ENCODE measurements at places on chromosomes 1 and 21.

DNA sequence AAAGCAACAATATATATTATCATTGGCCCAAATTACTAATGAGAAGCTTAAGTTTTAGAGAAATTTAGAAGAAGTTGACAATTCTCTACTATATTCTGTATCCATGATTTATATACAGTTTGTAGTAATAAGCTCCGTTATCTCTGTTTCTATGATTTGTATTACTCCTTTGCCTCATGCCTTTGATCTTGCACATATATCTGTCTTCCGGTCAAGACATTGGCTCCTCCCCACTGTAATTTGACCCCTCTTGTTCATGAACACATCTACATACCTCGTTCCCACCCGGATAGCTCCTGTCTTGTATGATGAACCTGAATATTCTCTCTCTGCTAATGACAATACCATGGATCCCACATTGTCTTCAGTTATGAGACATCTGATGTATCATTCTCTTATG lies 581.0 kb upstream of the RGS18 start:
- no peaks in the 10 kb centered on the region for H3K4me1 ChIP-seq
- DNase-seq: no peak

GRCh38 chr1:50502147-50502546 lies 78.9 kb upstream of the DMRTA2 start:
- no peaks in the 10 kb centered on the region for H3K36me3 ChIP-seq
- DNase-seq: no peak
- no peak overlapping the region for H3K27ac ChIP-seq
- H3K4me1 ChIP-seq: no peaks in the 10 kb centered on the region
- H3K27me3 ChIP-seq: no peaks in the 10 kb centered on the region

- H3K4me1 ChIP-seq: no peaks in the 10 kb centered on the region
- no peaks in the 10 kb centered on the region for H3K27me3 ChIP-seq
- H3K36me3 ChIP-seq: no peaks in the 10 kb centered on the region
- H3K4me3 ChIP-seq: no peak overlapping the region
- no peak overlapping the region for H3K27ac ChIP-seq
- no peak for DNase-seq
Observed at GRCh38 chr1:157119448-157119847, 18.7 kb downstream of the ETV3 start.

- H3K4me3 ChIP-seq: no peak overlapping the region
- no peaks in the 10 kb centered on the region for H3K27me3 ChIP-seq
- no peaks in the 10 kb centered on the region for H3K36me3 ChIP-seq
- H3K27ac ChIP-seq: no peak overlapping the region
Observed at GRCh38 chr1:197763307-197763706, 12.0 kb downstream of the DENND1B start.

GRCh38 chr1:53089478-53090226 lies 27.6 kb downstream of the PODN start:
- DNase-seq: no peak
- H3K36me3 ChIP-seq: no peaks in the 10 kb centered on the region
- H3K27ac ChIP-seq: no peak overlapping the region
- H3K27me3 ChIP-seq: no peaks in the 10 kb centered on the region
- no peak overlapping the region for H3K4me3 ChIP-seq

GRCh38 chr1:156599811-156600210 lies 1.5 kb downstream of the GPATCH4 start:
- no peaks in the 10 kb centered on the region for H3K27me3 ChIP-seq
- no peaks in the 10 kb centered on the region for H3K36me3 ChIP-seq
- H3K27ac ChIP-seq: no peak overlapping the region
- no peak for DNase-seq
- peaks cover 21% of the 10 kb centered on the region for H3K4me1 ChIP-seq

GRCh38 chr21:36923270-36923669 lies 43.2 kb downstream of the HLCS start:
- peaks cover 8% of the 10 kb centered on the region for H3K4me1 ChIP-seq
- DNase-seq: no peak
- H3K27ac ChIP-seq: no peak overlapping the region
- H3K4me3 ChIP-seq: no peak overlapping the region

GRCh38 chr1:165397944-165398343 lies 41.4 kb upstream of the LMX1A start:
- H3K4me3 ChIP-seq: no peak overlapping the region
- no peaks in the 10 kb centered on the region for H3K36me3 ChIP-seq
- no peak for DNase-seq
- H3K4me1 ChIP-seq: peaks cover 7% of the 10 kb centered on the region

- H3K27me3 ChIP-seq: no peaks in the 10 kb centered on the region
- H3K27ac ChIP-seq: no peak overlapping the region
- no peaks in the 10 kb centered on the region for H3K36me3 ChIP-seq
- H3K4me3 ChIP-seq: no peak overlapping the region
- no peak for DNase-seq
Observed at GRCh38 chr1:176949033-176949662, 215.4 kb downstream of the ASTN1 start.

- DNase-seq: no peak
- no peaks in the 10 kb centered on the region for H3K27me3 ChIP-seq
- H3K36me3 ChIP-seq: no peaks in the 10 kb centered on the region
- H3K4me1 ChIP-seq: peaks cover 11% of the 10 kb centered on the region
- no peak overlapping the region for H3K27ac ChIP-seq
Observed at GRCh38 chr1:59266927-59267293, 30.0 kb upstream of the FGGY start.

- DNase-seq: no peak
- no peaks in the 10 kb centered on the region for H3K27me3 ChIP-seq
- H3K36me3 ChIP-seq: no peaks in the 10 kb centered on the region
- H3K4me1 ChIP-seq: peaks cover 12% of the 10 kb centered on the region
Observed at GRCh38 chr21:45882645-45883044, 98.9 kb upstream of the COL6A1 start.

DNA sequence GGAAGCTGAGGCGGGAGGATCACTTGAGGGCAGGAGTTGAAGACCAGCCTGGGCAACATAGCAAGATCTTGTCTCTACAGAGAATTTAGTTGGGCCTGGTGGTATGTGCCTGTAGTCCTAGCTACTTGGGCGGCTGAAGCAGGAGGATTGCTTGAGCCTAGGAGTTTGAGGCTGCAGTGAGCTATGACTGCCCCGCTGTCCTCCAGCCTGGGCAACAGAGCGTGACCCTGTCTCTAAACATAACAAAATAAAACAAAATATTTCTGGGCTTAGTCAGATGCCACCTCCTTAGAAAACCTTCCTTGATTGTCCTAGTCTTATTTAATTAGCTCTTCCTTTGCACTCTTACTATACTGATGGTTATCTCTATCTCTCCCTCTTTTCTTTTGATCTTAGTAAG lies 8.5 kb downstream of the TGFB2 start:
- H3K27me3 ChIP-seq: no peaks in the 10 kb centered on the region
- no peaks in the 10 kb centered on the region for H3K36me3 ChIP-seq
- DNase-seq: no peak
- H3K4me1 ChIP-seq: peaks cover 4% of the 10 kb centered on the region

DNA sequence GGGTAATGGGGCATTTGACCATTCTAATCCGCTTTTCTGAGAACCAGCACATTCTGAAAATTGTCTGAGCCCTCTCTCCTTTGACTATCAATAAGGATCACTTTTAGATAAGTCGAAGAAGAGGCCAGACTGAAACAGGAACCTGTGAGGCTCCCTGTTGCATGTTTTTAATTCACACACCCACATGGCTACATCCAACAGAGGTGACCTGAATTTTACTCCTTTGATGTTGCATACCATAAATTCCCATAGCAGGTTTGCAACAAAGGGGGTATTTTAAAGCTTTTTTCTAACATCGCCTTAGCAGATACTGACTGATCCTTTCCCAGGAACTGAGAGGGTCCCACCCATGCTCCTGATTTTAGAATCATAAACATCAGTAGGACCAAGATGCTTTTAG lies 450.8 kb downstream of the USP25 start:
- H3K27me3 ChIP-seq: no peaks in the 10 kb centered on the region
- peak overlapping the region; percentile 49 for H3K27ac ChIP-seq
- H3K4me3 ChIP-seq: no peak overlapping the region

- DNase-seq: no peak
- H3K27ac ChIP-seq: no peak overlapping the region
- no peaks in the 10 kb centered on the region for H3K27me3 ChIP-seq
- no peaks in the 10 kb centered on the region for H3K4me1 ChIP-seq
Observed at GRCh38 chr1:184186167-184186566, 134.6 kb downstream of the TSEN15 start.

- H3K27ac ChIP-seq: no peak overlapping the region
- no peak overlapping the region for H3K4me3 ChIP-seq
- H3K27me3 ChIP-seq: no peaks in the 10 kb centered on the region
- no peak for DNase-seq
- H3K4me1 ChIP-seq: no peaks in the 10 kb centered on the region
Observed at GRCh38 chr1:226793620-226794276, 54.7 kb upstream of the ITPKB start.

DNA sequence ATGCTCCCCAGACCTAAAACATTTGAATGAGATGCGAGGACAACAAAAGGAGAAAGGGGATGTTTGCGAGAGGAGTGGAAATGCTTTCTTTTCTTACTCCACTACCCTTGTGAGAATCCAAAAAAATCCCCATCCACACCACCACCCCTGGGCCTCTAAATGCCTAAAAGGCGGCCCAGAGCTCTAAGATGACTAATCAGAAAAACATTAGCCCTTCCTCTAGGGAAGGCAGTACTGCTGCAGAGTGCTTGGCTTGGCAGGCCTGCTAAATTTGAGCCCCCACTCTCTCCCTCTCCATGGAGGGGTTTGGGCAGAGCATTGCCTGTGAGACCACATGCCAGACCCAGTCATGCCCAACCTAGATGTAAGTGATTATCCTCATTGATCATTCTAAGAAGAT lies 347.9 kb downstream of the USH2A start:
- no peak for DNase-seq
- H3K36me3 ChIP-seq: no peaks in the 10 kb centered on the region
- no peaks in the 10 kb centered on the region for H3K27me3 ChIP-seq
- no peak overlapping the region for H3K27ac ChIP-seq
- H3K4me1 ChIP-seq: no peaks in the 10 kb centered on the region

GRCh38 chr1:61602663-61603062 lies 122.3 kb downstream of the TM2D1 start:
- no peak for DNase-seq
- H3K27me3 ChIP-seq: no peaks in the 10 kb centered on the region
- no peak overlapping the region for H3K27ac ChIP-seq

DNA sequence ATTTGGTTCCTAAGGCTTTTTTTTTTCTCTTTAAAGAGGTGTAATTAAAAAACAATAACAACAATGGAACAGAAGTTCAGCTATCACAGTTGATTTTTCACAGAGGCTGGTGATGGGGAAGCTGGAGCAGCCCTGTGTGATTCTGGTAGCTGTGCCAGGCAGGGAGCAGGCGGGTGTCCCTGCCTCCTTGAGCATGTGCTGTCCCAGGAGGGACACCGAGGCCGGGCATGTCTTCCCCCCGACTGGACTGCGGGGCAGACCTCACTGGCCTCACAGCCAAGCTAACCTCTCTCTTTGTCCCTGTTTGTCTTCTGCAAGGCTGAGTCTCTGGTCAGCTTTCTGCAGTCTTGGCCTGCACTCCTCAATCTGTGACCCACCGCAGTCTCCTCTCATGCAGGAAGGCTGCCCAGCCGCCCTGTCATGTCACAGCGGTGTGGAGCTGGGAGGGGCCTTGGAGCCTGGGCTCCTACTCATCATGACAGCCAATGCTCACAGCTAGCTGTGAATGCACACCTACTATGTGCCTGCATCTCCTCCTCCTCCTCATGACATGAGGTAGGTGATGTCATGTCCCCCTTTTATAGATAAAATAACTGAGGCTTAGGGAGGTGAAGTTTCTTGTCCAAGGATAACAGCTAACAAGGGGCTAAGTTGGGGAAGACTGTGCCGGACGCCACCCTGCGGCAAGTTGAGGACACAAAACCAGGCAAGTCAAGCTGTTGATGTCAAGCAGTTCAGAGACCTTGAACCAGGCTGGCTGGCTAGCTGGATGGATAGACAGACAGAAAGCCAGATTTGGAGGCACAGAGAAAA lies 10.3 kb upstream of the ACTL8 start:
- no peaks in the 10 kb centered on the region for H3K36me3 ChIP-seq
- H3K27me3 ChIP-seq: peaks cover 4% of the 10 kb centered on the region
- H3K4me1 ChIP-seq: no peaks in the 10 kb centered on the region

DNA sequence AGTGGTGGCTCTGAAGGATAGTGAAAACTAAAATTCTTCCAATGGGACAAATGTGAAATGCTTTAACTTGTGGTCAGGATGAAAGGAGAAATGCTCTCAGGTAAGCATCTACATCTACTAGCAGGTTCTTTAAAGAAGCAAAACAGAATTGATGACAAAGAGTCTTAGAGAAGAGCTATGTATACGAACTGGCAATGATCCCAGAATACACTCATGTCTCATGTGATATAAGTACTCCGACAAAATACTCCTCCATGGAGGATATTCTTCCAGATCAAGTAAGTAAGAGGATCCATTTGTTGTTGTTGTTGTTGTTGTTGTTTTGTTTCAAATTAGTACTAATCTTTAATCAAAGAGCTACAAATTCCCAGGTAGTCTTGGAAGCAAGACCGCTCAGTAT lies 174.0 kb upstream of the ATP1B1 start:
- H3K4me1 ChIP-seq: no peaks in the 10 kb centered on the region
- no peak overlapping the region for H3K4me3 ChIP-seq
- no peaks in the 10 kb centered on the region for H3K36me3 ChIP-seq
- no peaks in the 10 kb centered on the region for H3K27me3 ChIP-seq
- no peak for DNase-seq

- no peaks in the 10 kb centered on the region for H3K36me3 ChIP-seq
- DNase-seq: no peak
- no peak overlapping the region for H3K27ac ChIP-seq
- no peaks in the 10 kb centered on the region for H3K4me1 ChIP-seq
- no peaks in the 10 kb centered on the region for H3K27me3 ChIP-seq
- no peak overlapping the region for H3K4me3 ChIP-seq
Observed at GRCh38 chr1:155106862-155107261, 20.8 kb upstream of the EFNA1 start.

GRCh38 chr1:164635803-164636731 lies 77.1 kb downstream of the PBX1 start:
- no peak overlapping the region for H3K4me3 ChIP-seq
- H3K27me3 ChIP-seq: no peaks in the 10 kb centered on the region
- H3K36me3 ChIP-seq: no peaks in the 10 kb centered on the region
- peak overlapping the region; percentile 70 for H3K27ac ChIP-seq
- peaks cover 89% of the 10 kb centered on the region for H3K4me1 ChIP-seq

DNA sequence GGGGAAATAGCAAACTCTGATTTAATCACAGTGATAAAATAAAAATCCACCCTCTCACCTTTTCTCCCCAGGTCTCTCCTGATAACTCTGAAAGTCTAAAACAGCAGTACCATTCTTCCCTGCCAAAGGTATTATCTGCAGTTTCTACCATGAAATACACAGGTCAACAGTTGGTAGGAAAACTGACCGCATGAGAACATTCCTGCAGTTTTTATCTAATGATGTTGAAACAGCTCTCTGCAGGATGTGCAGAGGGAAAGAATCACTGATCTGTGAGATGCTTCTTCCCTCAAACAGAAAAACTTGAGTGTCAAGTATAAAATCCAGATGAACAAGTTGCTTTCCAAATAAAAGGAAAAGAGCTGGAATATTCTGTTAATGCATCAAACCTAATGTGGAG lies 39.1 kb downstream of the KCNJ6 start:
- no peaks in the 10 kb centered on the region for H3K4me1 ChIP-seq
- no peak overlapping the region for H3K27ac ChIP-seq
- no peak overlapping the region for H3K4me3 ChIP-seq
- no peaks in the 10 kb centered on the region for H3K27me3 ChIP-seq

GRCh38 chr1:100443811-100444571 lies 91.7 kb downstream of the CDC14A start:
- no peak overlapping the region for H3K27ac ChIP-seq
- H3K36me3 ChIP-seq: no peaks in the 10 kb centered on the region
- H3K27me3 ChIP-seq: no peaks in the 10 kb centered on the region
- no peak for DNase-seq
- no peak overlapping the region for H3K4me3 ChIP-seq
